ENCODE measurements at places on chromosomes 7 and 10. TPM values are rescaled to one million over a fixed set of nuclear protein-coding genes. Genes with fewer than 3 reads are reported as not detected.

Gene SP8
- total RNA-seq, result 0.21 TPM

Gene FAS
- total RNA-seq, result 32.2 TPM

Gene CDCA7L
- total RNA-seq, result 9.9 TPM

Gene FXYD4
- not detected for total RNA-seq

Gene DYNC1I1
- 9.4 TPM for total RNA-seq

DNA sequence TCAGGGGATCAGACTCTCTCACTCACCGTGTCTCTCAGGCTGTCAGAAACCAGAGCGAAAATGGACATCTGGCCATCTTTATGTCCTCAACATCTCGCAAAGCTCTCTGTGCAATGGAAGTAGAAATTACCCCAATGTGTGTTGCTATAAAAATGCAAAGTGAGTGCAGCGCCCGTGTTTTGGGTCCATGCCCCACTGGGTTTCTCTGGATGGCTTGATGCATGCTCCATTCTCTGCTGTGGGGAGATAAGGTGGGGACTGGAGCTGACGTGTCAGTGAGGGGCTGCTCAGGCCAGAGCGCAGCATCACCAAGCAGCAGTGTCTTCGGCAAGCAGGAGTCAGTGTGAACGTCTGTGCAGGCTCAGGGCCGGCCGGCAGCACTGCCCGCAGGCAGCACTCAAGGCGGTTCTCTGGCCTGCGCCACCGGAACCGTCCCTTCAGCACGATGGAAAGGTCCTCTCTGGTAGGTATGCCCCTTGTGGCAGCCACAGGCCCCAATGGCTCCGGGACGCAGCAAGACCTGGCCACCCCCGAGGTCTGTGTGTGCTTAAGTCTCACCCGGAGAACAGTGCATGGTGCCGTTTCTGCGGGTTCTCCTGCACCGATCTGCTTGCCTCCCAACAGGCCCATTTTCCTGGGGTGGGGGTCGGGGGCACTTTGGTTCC, 30.2 kb downstream of the WDR86 start:
- DNase-seq, result no peak

GRCh38 chr10:68099736-68100135, 9.6 kb upstream of the MYPN start:
- no peak for DNase-seq

GRCh38 chr10:23375366-23375765, 30.8 kb upstream of the C10orf67 start:
- DNase-seq, result no peak

DNA sequence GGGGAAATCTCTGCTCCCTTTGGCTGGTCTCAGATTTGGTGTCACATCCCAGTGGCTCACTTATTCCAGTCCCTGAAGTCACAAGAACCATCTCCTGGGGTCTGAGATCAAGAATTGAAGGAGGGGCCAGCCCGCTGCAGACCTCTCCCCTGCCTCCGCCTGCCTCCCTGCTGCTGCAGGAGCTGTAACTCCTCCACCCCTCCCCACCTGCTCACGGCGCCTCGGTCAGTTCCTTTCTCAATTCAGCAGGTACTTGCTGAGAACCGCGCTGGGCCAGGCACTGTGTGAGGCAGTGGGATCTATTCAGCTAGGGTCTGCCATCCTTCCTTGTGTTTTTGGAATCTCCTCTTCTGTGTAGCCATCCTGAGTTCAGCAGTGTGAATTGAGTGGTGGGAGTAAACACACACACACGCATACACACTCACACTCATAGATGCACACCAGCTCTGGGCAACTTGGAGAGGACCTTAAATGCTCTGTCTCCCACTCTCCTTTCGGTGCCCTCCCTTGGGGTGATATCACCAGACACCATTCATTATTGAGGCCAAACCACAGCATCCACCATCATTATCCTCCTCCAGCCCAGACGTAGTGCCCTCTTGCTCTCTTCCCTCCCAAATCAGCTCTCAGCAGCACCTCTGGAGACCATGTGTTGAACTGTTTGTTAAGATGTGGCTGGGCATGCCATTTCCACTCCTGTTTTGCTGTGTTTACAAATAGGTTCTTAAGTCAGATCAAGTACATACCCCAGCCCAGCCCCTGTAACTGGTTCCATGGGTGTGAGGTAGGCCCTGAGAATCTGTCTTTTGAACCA, 22.0 kb upstream of the ANKRD2 start:
- no peak for DNase-seq

DNA sequence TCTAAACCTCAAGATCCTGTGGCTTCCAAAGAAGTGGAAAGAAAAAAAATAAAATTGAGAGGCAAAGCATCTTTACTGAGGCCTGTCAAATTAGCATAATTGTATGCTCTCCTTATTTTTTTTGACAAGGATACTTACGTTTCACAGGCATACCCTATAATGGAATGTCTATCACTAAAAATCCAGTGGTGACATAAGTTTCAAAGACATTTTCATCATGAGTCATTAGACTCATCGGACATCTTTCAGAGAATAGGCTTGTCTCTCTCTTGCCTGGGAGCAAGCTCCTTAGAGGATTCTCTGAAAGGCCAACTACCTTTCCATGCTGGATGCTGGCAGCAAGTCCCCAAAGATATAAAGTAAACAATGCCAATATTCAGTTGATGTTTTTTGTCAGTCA, 380.7 kb upstream of the STEAP1 start:
- DNase-seq, result no peak

DNA sequence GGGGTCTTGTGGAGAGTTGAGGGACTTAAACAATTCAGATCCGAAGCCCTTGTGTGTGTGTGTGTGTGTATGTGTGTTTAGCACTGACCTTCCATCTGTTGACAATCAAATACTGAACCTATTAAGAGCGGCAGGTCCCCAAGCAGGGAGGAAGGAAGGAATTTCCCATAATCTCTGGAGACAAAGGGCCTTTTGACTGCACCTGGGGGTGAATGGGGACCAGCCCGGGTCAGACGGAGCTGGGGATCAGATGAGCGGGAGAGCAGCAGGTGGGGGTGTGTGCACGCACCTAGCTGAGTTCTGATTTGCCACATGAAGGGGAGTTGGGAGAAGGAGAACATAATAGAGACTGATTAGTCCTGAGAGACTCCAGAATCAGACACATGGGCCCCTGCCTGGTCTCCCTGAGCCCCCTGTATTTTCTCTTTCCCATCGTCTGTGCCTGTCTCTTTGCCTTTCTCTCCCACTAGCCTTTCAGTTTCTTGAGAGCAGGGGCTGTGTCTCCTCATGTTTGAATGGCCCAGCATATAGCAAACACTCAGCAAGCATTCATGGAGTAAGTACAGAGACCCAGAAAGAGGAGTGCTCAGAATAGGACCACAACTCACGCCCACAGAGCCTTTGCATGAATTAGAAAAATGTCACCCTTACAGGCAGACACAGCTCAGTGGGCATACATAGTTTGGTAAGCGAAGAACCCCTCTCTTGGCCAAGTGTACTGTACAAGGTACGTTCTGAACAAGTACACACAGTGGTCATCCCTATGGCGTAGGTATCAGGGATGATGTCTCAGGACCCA, 288.3 kb upstream of the HABP2 start:
- no peak for DNase-seq

DNA sequence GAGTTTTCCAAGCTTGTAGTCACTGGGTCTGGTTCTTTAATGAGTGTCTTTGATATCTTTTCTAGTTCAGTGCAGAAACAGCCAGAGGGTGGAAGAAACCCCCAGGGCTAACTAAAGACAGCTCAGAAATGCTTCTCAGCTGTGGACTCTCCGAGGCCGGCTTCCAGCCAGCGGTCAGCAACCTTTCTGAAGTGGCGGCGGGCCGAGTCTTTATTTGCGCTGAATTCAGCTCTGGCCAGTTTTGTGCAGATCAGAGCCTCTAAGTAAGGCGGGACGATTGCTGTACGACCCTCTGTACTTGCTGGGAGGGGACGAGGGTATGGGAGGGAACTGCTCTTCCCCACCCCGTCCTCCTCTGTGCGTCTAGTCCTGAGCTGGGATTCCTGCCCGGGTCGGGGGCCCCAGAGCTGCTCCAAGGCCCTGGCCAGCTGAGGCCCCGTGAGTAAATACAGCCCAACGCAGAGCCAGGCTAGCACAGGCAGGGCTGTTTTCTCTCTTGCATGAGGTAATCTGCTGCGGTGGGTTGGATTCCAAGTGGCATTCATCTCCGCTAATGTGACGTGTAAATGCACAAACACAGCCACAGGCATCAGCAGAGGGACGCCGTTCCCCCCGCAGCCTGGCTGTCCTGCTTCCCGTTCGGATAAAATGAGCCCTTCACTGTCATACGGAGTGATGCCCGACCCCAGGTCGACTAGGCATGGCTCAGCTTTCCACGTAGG, 159.8 kb downstream of the PIP4K2A start:
- DNase-seq, result peak; percentile 42

- DNase-seq, result no peak
Observed at GRCh38 chr10:79387466-79387973, 40.3 kb downstream of the PPIF start.

DNA sequence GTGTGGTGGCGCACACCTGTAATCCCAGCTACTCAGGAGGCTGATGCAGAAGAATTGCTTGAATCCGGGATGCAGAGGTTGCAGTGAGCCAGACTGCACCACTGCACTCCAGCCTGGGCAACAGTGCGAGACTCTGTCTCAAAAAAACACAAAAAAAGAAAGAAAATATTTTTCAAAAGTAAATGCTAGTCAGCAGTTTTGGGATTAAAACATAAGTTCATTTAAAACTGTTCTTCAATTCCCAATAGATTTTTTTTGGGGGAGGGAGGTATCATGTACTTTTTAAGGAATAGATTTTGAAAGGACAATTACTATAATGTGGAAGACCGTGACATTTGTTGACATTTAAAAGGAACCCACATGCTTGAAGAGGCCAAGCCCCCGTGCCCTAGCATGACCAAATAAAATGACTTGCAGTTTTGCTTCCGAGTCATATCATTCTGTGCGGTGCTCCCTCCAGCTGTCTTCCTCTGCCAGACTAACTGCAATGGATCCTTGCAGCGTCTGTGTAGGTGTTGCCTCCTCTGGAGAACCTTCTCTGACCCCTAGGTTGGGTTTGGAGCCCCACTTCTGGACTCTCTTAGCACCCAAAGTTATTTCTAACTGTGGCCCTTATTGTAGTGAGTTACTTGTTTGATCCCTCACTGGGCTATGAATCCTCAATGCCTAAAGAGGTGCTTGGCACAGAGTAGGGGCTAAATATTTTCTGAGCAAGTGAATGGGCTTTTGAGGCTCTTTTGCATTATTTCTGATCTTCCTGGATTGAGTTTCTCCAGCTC, 17.4 kb upstream of the HPS1 start:
- DNase-seq, result no peak

DNA sequence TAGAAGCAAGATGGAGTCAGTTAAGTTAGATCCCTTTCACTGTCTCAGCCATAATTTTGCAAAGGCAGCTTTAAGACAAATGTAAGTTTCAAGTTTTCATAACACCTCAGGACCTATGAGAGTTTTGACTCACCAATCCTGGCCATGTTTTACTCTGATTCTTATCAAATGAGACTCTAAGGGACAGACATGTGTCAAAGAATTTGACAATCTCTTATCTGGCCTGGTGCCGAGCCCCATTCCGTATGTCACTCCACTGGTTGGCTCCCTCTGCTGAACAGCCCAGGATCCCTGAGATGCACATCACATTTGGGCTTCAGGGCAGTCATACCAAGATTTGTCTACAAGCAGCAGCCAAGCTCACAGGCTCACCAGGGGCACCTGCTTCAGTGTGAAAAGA, 187.6 kb upstream of the STK17A start:
- no peak for DNase-seq

DNA sequence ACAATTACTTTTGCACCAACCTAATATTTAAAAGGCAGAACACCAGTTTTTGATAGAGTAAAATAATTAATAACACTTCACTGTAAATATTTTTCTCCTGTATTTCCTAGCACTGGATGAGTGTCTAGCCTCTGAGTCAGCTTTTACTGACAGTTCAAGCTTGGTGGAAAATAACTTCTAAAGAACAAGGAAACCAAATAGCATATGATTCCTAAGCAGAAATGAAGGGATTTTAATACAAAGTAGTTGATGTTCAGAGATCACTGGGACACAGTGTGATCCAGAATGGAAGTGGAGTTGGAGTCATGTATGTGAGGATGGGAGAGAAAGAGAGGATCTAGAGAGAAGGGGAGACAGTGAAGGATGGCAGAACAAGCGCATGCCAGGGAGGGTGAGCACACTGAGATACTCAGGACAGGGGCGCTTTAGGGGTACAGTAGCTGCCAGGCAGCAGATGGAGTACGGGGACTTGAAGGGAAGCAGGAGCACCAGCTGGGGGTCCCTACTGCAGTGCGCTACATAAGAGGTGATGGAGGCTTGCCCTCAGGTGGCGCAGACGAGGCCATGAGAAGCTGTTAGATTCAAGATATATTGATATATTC, 117.9 kb upstream of the KLF6 start:
- no peak for DNase-seq

DNA sequence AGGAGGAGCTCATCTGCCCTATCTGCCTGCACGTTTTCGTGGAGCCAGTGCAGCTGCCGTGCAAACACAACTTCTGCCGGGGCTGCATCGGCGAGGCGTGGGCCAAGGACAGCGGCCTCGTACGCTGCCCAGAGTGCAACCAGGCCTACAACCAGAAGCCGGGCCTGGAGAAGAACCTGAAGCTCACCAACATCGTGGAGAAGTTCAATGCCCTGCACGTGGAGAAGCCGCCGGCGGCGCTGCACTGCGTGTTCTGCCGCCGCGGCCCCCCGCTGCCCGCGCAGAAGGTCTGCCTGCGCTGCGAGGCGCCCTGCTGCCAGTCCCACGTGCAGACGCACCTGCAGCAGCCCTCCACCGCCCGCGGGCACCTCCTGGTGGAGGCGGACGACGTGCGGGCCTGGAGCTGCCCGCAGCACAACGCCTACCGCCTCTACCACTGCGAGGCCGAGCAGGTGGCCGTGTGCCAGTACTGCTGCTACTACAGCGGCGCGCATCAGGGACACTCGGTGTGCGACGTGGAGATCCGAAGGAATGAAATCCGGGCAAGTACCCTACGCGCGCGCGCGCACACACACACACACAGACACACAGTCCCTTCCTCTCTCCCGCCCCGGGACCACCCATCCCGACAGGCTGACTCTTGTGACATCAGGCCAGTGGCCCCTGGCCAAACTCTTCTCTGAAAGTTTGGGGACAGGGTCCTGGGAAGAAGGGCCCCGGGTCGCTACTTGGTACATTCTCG, 538 bp downstream of the TRIM8 start:
- DNase-seq, result peak; percentile 68
